ENCODE measurements at places on chromosomes 3 and 15.

DNA sequence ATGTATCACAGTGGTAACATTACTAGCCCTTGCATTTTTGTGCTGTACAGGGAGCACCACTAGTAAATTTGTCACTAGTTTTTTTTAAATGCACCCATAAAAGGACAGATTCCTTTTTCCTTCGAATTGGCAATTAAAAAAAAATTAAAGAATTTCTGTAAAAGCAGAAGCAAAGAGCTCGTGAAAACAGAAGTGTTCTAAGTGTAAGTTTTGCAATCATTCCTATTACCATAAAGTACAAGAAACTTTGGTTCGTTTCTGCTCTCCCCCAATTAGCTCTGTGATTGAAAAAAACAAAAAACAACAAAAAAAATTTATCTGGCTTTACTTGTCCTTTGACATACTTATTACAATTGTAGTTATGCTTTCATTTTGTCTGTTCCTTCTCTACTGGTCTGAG is 5.3 kb downstream of the SERP1 start:
- no peak for DNase-seq

DNA sequence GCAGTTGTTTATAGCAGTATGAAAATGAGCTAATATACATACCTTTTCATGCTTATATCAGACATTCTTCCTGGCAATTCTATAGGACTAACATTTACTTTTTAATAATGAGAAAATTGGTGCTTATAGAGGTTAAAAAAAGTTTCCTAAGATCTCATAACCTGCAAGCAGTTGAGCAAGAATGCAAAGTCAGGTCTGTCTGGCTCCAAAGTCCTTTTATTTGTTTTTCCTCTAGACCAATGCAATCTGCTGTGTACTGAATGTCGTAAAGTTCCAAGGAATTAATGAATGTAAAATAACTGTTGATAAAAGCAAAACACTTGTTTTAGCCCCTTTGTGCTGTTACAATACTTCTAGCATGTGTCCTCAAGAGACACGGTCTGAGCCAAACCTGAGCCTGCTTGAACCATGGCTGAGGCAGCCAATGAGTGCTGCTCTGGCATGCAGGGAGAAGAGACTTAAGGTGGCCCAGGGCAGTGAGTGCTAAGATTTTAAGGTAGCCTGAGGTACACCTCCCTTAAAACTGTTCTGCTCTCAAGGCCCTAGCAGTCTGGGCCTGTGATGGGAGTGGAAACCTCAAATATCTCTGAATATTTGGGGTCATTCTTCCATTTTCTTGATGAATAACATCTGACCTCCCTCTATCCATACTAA is 555.1 kb upstream of the NAALADL2 start:
- no peak for DNase-seq

DNA sequence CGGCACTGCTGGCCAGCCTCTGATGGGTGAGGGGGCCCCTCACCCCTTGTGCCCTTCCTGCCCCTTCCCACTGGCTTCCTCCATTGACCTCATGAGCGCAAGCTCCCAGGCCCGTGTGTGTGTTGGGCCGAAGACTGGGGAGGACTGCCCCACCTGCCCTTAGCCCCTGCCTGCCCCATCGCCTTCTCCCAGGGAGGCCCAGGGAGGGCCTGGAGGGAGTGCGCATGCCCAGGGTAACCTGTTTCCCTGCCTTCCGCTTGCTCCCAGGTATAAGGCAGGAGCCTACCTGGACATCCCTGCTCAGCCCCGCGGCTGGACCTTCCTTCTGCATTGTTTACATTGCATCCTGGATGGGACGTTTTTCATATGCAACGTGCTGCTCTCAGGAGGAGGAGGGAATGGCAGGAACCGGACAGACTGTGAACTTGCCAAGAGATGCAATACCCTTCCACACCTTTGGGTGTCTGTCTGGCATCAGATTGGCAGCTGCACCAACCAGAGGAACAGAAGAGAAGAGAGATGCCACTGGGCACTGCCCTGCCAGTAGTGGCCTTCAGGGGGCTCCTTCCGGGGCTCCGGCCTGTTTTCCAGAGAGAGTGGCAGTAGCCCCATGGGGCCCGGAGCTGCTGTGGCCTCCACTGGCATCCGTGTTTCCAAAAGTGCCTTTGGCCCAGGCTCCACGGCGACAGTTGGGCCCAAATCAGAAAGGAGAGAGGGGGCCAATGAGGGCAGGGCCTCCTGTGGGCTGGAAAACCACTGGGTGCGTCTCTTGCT is 8.8 kb downstream of the DLL4 start:
- no peak for DNase-seq

DNA sequence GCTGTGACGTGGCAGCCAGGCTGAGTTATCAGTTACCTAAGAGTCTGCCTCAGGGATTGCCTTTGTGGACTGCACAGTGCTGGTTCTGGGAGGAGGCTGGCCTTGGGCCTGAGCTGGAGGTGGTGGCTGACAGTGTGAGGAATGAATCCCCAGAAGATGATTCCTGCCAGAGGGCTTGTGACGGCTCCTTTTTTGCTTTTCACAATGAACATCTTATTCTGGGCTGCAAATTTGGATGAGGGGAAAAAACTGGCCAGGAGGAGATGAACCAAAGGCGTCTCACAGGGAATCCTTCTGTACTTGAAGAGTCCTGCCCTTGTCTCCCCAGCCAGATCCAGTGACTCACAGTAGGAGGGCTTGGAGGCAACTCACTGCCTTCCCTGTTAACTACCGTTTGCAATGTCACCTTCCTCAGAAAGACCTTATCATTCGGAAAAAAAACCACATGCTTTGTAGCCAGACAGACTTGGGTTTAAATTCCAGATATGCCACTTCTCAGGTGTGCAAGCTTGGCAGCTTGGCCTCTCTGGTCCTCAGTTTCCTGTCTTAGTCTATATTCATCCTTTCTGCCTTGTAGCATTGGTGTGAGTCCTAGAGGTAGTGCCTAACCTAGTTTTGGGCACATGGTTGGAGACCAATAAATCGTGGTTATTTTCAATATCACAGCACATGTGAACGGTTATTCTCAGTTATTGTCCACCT is 19.1 kb downstream of the ST6GAL1 start:
- DNase-seq = no peak

Measured in CD4-positive, alpha-beta T cell treated with Interleukin-15 for 4 hours (primary cell).